Activated T-cell treated with anti-CD3 and anti-CD28 coated beads, Interleukin-2, amount 50 U/mL, for 4 hours (primary cell): ENCODE measurements at places on chromosomes 6 and 20. TPM values are rescaled to one million over a fixed set of nuclear protein-coding genes. Genes with fewer than 3 reads are reported as not detected.
A peak's percentile ranks its signal among the peaks of the same experiment; 100 is the strongest.

- no peak for DNase-seq
Observed at GRCh38 chr20:59214606-59215547, 51.3 kb downstream of the ZNF831 start.

DNA sequence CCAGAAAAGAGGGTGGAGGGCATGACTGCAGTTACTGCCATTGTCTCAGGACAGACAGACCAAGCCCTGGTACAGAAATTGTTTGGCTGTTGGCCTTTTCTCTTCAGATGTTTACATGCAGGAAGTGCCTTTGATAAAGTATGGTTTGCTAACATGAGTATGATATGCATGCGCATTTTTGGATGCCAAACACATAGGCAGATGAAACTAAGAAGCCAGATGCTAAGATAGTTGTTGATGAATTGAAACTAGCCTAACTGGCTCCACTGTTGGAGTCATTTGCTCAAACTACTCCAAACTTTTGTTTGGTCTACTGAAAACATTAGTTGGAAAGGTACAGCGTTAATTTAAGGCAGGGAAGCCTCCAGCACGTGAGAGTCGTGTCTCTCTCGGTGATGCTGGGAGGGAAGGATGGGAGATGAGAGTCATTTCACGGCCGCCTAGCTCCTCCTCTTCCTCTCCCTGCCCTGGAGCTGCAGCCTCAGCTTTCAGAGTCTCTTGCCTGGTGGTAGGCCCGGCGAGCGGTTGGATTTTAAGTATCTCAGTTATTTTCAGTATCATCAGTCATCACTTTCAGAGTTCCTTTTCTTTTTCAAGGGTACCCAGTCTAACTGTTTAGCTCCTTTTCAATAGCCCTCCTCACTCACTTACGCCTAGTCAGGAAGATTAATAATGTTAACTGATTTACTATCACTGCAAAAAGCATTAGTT lies 29.7 kb downstream of the RREB1 start:
- DNase-seq: peak; percentile 41

Gene PSORS1C2
- not detected for total RNA-seq

DNA sequence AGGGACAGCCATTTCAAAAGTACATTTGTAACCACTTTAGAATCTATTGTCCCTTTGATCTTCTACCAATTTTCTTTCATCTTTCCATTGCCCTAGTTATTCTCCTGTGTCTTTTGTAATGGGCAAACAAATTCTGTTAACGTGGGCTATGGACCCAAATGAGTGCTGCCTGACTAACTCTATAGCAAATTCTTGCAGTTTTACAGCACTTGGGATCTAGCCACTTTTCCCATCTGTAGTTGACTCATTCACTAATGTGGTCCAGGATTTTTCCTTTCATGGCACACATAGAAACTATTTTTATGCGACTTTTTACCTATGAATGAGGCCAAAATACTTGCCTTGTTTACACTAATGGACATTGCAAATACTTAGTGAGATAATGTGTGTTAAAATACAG lies 52.0 kb downstream of the GRIK2 start:
- DNase-seq: no peak

DNA sequence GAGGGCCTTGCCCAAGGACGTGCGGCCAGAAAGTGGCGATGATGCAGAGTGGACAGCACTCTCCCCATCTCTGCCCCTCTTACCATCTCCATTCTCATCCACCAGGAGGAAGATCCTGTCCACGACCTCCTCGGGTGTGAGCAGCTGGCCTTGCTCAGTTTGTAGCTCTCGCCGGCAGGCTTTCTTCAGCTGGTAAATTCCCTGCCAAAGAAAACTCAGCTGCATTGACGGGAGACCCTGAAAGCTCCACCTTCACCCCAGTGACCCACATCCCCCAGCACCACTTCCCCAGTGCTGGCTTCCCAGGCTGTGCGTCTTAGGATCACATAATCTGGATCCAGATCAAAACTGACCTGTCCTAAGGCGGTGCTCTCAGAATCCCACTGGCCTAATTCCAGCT lies 9.2 kb downstream of the GUCA1B start:
- DNase-seq: no peak

Gene NKAIN4
- not detected for total RNA-seq

- no peak for DNase-seq
Observed at GRCh38 chr6:113292646-113293422, 564.3 kb upstream of the MARCKS start.

Gene GLP1R
- 0.08 TPM for total RNA-seq

GRCh38 chr6:23325065-23325464 lies 755.7 kb downstream of the HDGFL1 start:
- no peak for DNase-seq

DNA sequence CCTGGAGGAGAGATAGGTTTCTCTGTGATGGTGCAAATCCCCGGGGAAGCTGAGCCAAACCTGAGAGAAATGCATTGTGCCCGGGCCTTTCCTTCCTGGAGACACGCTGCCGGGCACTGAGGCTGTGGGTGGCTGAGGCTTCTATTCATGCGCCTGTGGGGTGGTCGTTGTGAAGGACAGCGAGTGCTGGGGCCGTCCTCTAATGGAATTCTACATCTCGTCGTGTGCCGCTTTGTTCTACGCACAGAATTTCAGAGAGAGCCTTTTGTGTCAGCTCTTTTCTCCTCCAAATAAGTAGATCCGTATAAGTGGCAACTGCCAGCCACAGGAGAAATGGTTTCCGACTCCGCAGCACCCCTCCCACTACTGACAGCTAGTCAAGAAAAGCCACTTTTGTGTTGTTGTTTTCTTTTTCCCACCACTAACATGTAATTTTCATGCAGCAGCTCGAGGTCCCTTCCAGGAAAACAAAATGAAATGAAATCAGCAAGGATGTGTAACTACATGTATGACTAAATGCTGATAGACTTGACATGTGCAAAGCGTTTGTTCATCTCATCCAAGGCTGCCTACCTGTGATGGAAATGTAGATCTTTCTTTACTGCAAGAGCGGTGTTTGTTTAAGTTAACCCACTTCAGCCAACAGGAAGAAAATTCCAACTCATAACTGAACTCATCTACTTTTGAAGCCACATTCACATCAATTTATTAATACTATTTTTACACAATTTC lies 26.4 kb upstream of the PXDC1 start:
- DNase-seq: no peak

GRCh38 chr6:69732045-69732444 lies 64.8 kb downstream of the LMBRD1 start:
- DNase-seq: no peak

- no peak for DNase-seq
Observed at GRCh38 chr6:89298680-89299465, 16.2 kb downstream of the GABRR2 start.

GRCh38 chr6:71454056-71454455 lies 165.4 kb downstream of the OGFRL1 start:
- DNase-seq: no peak

DNA sequence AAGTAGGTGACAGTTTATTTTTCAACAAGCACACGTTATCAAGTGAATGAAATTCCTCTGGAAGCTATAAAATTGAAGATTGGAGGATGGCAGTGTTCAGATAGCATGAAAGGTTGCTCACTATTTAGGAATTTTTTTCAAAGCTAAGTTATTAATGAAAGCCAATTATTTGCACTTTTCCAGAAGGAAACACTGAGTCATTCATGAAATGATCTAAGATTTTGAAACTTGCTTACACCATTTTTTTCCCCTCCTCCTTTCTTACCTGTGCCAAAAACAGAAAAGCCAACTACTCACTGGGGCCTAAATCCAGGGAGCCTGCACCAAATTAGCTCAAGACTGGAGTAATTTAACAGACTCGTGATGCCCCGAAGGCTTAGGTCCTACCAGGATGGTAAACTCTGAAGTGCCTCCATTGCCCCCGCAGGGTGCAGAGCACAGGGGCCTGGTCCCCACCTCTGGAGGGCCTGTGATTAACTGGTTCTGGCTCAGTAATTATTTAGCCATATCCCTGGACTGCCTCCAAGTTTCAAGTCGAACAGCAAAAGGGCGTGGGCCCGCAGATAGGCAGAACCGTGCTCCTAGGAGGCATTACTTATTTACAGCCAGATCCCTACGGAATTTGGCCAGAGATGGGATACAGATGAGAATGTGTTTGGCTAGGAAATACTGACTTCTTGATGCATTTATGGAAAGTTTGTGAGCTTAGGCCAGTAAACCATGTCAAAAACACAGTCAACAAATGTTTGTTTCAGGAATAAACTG lies 28.0 kb upstream of the ZNF217 start:
- DNase-seq: no peak

GRCh38 chr6:10809098-10809497 lies 29.2 kb downstream of the MAK start:
- DNase-seq: no peak
